ENCODE measurements at places on chromosomes 6 and 20. TPM values are rescaled to one million over a fixed set of nuclear protein-coding genes. Genes with fewer than 3 reads are reported as not detected.

The SPATA2 gene
- total RNA-seq: 2.6 TPM

DNA sequence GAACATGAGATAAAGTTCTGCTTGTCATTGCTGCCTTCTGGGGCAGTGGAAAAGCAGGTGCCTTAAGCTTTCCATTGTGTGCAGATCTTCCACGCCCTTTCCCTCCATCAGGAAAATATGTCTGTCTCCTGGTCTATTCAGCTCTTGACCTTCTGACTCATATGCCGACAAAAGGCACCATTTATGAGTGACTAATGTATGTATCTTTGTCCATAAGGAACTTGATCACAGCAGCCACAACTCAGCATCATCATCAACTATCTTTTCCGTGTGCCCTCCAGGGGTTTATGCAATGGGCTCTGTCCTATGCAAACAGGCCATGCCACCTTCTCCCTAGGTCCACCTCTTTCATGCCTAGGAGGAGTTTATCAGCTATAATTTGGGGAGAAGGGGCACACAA lies 102.7 kb upstream of the QKI start:
- no peak for DNase-seq

GRCh38 chr6:138088326-138088762 lies 18.9 kb downstream of the PERP start:
- DNase-seq: no peak

DNA sequence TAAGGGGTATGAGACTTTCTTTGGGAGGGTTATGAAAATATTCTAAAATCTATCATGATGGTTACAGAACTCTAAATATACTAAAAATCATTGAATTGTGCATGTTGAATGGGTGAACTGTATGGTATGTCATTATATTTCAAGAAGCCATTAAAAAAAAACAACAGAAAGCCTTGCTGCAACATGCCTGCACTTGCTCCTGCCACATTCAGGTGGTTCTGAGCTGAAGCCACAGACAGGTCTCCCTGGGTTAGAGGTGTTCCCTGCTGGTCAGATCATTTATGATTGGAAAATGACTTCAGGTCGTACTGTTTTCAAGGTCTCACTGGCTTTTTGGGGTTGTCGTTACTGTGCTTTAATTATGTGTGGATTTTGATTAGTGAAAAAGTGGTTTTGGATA lies 13.3 kb downstream of the GMPR start:
- DNase-seq: no peak

All from cerebellum (tissue), 4 donors.